ENCODE measurements at places on chromosomes 7 and 10.
A peak's percentile ranks its signal among the peaks of the same experiment; 100 is the strongest.

DNA sequence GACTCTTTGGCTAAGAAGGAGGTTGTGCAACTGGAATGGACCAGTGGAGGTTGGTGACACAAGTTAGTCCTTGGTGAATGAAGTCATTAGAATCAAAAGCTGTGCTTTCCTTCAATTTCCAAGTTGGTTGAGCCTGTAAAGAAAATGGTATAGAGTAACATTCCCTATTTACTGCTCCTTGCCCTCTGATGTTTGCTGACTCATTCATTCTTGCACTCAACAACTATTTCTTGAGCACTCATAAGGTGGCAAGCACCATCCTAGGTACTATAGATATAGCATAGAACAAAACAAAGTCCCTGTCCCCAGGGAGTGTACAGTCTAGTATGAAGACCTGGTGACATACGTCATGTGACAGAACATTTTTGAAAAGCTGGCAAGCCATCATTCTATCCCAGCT is 118.9 kb upstream of the CCDC6 start:
- no peak for DNase-seq

- DNase-seq: peak; percentile 34
Observed at GRCh38 chr10:69769395-69769992, 32.2 kb upstream of the COL13A1 start.

GRCh38 chr10:72690071-72690755 is 1.7 kb upstream of the MCU start:
- DNase-seq: no peak

- DNase-seq: no peak
Observed at GRCh38 chr10:64376167-64376566, 855.0 kb downstream of the REEP3 start.

- no peak for DNase-seq
Observed at GRCh38 chr10:9175200-9175599, 1120.7 kb downstream of the GATA3 start.

- DNase-seq: no peak
Observed at GRCh38 chr10:97149079-97149531, 36.7 kb downstream of the SLIT1 start.

DNA sequence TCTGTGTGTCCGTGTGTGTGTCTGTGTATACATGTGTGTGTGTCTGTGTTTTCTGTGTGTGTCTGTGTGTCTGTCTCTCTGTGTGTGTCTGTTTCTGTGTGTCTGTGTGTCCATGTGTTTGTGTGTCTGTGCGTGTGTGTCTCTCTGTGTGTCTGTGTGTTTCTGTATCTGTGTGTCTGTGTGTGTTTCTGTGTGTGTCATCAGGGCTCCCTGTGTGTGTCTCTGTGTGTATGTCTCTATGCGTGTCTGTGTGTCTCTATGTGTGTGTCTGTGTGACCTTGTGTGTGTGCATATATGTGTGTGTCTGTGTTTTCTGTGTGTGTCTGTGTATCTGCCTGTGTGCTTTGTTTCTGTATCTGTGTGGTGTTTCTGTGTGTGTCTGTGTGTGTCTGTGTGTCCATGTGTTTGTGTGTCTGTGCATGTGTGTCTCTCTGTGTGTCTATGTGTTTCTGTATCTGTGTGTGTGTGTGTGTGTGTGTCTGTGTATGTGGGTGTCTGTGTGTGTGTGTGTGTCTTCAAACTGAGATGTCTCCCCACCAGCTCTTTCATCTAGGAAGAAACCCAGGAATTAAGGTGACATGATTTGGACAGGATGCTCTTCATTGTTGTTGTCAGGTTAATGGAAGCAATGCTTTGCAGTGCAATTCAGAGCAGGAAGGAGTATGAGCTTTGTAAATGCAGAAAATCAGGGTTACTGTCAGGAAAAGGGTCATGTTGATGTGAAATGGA is 20.7 kb upstream of the PPIF start:
- no peak for DNase-seq

DNA sequence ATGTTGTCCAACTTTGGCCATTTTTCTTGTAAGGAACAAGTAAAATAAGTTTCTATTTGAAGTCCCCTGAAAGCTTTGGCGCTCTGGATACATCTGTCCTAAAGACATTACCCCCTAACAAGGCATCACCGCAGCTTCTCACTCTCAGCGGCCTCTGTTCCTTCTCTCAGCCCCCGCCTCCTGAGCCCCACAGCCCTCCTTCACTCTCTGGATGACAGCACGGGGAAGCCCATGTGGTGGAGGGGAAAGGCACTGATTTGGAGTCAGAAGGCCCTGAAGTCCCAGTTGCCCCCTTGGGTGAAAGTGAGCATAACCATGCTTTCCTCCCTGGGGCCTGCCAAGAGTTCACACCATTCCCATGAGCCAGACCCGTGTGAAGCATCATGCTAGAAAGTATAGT is 4.6 kb downstream of the H2BK1 start:
- DNase-seq: no peak

- no peak for DNase-seq
Observed at GRCh38 chr10:131788386-131788785, 112.4 kb upstream of the PPP2R2D start.

DNA sequence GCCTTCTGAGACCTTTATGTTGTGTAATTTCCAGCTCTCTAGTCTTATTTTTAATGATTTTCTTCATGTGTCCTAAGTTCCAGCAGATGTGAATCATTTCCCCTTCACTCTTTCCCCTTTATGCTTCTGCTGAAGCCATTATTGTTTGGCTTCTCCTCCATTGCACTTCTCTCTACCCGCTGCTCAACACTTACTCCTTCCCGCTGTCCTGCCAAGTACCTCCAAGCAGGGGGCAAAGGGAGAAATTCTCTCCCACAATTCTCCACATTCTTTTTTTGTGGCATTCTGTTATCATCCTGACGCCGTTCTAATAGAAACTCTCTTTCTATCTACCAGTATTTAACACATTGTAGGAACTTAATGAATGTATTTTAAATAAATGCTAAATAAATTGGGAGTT is 388.9 kb upstream of the TPK1 start:
- DNase-seq: no peak

- no peak for DNase-seq
Observed at GRCh38 chr7:98399462-98399861, 1.4 kb downstream of the BAIAP2L1 start.

- DNase-seq: no peak
Observed at GRCh38 chr10:110455446-110455845, 42.3 kb upstream of the DUSP5 start.

GRCh38 chr10:44240584-44241205 is 144.2 kb downstream of the CXCL12 start:
- DNase-seq: no peak
